Activated CD4-positive, alpha-beta T cell treated with anti-CD3 and anti-CD28 coated beads, Interleukin-2, amount 50 U/mL, for 4 hours (primary cell): ENCODE measurements at places on chromosomes 3 and 15.

DNA sequence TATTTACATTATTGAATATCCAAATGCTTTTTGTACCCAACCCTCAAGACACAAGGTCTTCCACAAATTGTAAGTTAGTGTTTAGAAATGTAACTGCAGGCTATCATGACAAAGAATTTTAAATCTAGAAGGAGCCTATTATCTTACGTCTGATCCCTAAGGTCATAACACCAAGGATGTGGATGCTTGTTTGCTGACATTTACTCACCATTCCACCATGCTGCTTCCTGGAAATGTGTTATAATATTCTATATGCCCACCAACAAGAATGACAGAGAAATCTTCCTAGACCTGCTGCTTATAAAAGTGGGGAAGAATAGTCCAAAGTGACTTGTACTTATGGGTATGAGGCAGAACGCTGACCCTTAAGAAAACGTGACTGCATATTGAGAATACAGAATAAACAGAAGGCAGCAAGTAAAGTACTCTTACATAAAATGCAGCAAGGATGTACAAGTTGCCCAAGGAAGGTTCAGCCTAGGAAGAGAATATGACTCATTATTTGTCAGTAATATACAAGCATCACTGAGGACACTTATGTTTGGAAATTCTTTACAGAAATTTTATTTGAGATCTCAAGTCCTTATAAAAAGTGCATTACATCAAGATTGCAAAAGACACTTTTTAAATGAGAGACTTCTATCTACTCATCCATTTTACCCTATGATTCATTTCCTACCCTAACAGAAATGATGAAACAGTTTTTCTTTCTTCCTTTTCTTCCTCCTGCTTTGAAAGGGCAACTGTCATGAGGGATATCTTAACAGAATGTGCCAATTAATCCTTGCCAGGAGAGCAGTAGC lies 59.6 kb downstream of the ESYT3 start:
- no peak for DNase-seq

GRCh38 chr15:49063402-49064280 lies 17.4 kb upstream of the SECISBP2L start:
- no peak for DNase-seq

GRCh38 chr3:14042680-14043079 lies 82.0 kb downstream of the CHCHD4 start:
- DNase-seq, result no peak

DNA sequence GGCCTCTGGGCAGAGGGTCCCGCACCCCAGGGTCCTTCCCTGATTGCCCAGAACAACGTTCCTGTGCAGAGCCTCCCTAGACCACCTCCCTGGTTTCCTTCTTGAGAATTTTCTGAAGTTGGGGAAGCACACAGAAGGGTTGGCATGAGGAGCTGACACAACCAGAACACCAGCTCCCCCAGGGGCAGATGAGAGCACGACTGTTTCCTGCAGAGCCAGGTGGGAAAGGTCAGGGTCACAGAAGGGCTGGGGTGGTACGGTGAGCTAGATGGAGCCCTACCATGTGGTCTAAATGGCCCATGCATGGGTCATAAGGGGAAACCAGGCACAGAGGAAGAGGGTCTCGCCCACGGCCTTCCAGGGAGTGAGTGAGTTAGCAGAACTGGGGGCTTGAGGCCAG lies 10.4 kb downstream of the PPCDC start:
- DNase-seq, result no peak

DNA sequence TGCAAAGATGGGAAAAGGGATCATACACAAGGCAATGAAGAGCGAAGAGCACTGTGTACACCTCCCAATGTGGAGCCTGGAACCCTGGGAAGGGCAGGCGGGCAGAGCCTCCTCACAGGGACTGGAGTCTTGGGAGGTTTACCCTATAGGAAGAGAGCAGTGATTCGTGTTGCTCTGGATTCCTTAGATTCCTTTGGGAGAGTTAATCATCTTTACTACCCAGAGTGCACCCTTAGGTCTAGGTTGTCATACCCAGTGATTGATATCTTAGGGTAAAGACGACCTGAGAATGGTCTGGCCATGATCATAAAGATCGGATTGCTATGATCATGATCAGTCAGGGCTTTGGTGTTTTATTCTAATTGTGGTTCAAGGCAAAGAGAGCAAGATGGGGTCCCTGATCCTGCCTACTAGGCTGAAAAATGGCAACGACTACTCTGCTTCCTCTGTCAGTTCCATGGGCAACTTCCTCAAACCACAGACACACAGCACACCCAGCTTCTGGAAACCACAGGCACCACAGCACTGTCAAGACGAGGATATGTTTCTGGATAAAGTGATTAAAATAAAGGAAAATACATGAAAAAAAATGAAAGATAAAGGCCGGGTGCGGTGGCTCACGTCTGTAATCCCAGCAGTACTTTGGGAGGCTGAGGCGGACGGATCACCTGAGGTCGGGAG lies 20.4 kb upstream of the MAP6D1 start:
- DNase-seq, result no peak

GRCh38 chr3:48652923-48653715 lies 9.6 kb downstream of the CELSR3 start:
- no peak for DNase-seq

GRCh38 chr3:44729384-44729910 lies at the start of gene ZNF501:
Gene ZNF501, plus strand, starts transcription at chr3:44729635. Its CDS starts 4,787 bp downstream, at chr3:44734422.
- DNase-seq, result peak; percentile 75

GRCh38 chr3:80542456-80542855 lies 774.7 kb upstream of the ROBO1 start:
- no peak for DNase-seq

GRCh38 chr3:127697551-127698240 lies 24.9 kb downstream of the ABTB1 start:
- peak; percentile 19 for DNase-seq

- DNase-seq, result no peak
Observed at GRCh38 chr3:83633758-83634157, 1325.0 kb upstream of the CADM2 start.

DNA sequence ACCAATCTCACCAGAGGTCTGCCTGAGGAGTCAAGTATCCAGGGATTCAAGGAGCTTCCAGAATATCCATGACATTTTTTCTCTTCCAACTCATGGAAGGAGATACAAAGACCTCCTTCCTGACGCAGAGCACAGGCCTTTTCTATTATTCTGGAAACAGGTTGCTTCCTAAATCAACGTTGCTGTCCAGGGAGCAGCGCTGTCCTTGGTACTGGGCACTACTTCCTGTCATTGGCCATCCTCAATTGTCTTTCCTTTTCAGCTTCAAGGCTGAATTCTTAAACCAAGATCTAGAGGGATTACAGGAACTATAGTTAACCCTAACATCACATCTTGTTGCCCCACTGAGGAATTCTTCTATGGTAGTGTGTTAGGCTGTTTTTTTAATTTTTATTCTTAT lies 50.4 kb upstream of the TBC1D21 start:
- DNase-seq, result no peak

GRCh38 chr3:110856916-110857315 lies 214.7 kb upstream of the NECTIN3 start:
- DNase-seq, result no peak

DNA sequence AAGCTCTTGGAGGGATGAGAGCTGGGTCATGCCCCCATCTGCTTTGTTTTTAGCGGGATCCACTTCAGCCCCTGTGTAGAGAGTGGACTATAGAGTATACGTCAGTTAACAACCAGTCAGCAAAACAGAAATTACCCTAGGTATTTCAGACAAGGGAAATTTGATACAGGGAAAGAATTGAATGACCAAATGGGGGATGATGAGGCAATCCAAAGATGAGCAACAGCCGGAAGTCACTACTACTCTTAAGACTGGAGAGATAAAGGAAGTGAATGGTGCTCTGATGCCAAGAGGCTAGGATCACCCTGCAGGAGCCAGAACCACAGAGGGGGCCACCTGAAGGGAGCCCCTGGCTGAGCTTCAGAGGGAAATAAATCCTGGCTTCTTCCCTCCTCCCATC lies 1.7 kb upstream of the GPR62 start:
- DNase-seq, result no peak

DNA sequence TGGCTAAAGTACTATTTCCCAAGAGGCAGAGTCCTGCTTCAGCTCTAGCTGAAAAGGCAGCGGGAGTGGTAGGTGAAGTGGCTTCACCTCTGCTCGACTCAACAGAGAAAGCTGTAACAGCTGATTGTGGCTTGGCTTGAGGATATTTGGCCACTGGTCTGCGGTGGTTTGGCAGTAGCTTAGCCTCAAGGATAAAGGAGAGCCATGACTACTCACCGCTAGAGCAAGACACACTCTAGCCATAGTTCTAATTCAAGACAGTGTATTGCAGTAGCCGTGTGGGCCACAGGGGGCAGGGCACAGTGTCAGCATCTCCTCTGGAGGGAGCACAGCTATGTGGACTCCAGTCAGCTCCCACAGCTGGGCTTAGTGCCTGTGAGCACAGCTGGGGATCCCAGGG lies 23.5 kb downstream of the TPRG1 start:
- no peak for DNase-seq

- no peak for DNase-seq
Observed at GRCh38 chr3:72630969-72631344, 217.3 kb downstream of the SHQ1 start.

DNA sequence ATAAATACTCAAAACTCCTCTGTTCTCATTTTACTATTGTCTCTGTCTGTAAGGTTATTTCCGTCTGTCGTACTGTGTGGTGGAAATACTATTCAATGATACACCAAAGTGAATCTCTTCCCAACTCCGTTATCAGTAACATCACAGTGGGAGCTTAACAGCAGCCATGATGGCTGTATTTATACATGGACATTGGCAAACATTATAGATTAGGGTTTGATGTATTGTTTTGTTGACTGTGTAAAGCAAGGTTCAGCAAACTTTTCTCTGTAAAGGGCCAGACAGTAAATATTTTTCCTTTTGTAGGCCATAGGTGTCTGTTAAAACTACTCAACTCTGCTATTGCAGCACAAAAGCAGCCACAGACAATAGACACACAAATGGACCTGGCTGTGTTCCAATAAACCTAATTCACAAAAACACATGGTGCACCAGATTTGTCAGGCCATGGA lies 23.2 kb downstream of the LIPC start:
- DNase-seq, result no peak

- no peak for DNase-seq
Observed at GRCh38 chr3:20225769-20226168, 39.8 kb upstream of the SGO1 start.

DNA sequence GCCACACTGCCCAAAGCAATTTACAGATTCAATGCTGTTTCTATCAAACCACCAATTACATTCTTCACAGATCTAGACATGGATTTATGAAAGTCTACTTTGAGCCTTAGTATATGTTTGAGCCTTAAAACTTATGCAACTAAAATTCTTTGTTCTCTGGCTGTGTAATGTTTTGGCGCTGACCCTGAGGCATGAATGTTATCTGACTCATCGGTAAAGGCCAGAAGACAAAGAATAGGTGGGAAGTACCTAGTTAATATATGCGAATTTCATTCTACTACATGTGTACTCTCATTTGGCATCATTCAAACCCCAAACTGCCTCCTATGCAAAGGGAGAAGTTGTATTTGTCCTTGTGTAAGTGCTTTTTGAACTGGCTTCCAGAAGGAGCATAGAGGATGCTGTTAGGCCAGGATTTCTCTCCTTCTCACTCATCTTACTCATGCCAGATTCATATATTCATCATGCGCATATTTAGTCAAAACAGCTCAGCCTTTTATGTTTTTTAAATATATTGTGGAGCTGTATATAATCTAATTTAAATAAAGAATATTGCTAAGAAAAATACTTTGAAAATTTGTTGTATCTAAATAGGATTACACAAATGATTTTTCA lies 204.2 kb downstream of the NFKBIZ start:
- no peak for DNase-seq
